Hematopoietic multipotent progenitor cell (in vitro differentiated cells): ENCODE measurements at places on chromosomes 3 and 15. TPM values are rescaled to one million over a fixed set of nuclear protein-coding genes. Genes with fewer than 3 reads are reported as not detected.

DNA sequence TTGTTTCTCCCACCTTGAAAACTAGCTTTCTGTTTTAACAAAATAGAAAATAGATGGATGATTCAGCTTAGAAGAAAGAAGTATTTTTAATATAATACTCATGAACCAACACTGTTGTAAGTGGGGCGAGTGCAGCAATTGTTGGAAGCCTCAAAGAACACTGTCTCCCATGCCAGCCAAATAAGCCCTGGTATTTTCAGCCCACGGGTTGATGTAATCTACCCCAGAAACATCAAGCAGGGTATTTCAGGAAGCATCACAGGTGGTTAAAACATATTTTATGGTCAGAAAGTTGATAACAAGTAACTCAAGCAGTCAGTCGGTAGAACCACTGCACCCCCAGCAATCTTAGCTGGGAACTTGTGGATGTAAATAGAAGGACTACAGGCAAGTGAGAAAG lies 115.9 kb downstream of the SV2B start:
- no peak for DNase-seq

DNA sequence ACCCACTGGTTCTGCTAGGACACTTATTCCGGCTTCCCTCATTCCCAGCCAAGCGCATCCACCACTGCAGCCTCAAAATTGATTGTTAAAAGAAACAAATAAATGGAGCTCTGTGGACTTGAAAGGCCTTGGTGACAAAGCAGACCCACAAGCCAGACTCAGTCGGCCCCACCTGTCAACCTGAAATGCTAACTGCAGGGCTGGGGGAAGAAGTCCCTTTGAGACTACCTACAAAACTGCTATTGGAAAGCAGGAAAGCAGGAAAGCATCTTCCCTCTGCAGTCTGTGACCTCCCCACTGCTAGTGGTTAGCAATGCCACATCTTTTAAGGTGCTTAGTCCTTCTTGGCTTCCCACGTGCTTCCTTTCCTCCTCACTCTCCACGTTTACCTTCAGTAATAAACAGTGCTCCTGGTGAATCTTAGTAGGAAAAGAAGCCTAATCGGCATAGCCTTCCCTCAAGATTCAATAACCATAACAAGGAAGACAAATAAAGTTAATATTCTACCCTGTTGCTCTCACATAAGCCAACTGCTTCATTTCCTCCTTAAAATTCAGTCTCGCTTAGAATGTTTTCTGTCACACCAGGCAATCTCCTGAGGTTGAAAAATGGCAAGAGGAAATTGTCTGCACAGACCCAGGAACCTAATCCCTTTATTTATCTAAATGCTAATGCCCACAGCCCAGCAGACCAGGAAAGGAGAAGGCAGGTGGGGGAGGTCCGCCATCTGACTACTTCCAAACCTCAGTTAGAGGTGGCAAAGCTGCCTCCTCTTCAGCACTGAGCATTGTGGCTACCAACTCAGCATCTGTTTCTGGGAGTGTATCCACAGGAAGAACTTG lies 296.2 kb downstream of the NEK10 start:
- DNase-seq, result no peak

GRCh38 chr15:70420086-70420947 lies 322.6 kb upstream of the TLE3 start:
- no peak for DNase-seq

GRCh38 chr3:79930196-79930595 lies 162.4 kb upstream of the ROBO1 start:
- no peak for DNase-seq

- no peak for DNase-seq
These were observed 191.8 kb upstream of the RASGRP1 start for GRCh38 chr15:38756441-38756840.

Gene DNAH12
- under 0.01 TPM for total RNA-seq
